Temporal lobe (tissue), 4 donors: ENCODE measurements at places on chromosomes 16 and 17. TPM values are rescaled to one million over a fixed set of nuclear protein-coding genes. Genes with fewer than 3 reads are reported as not detected.

Gene LGALS9B
- not detected for total RNA-seq

Gene CIAO3
- 32.2 TPM for total RNA-seq

Gene OXLD1
- total RNA-seq, result 7.1 TPM

Gene ZP2
- total RNA-seq, result not detected

Gene CXCL16
- 0.49 TPM for total RNA-seq

Gene C17orf100
- 3.2 TPM for total RNA-seq

Gene KCNJ12
- total RNA-seq, result 0.74 TPM

Gene SLC43A2
- 11.8 TPM for total RNA-seq

Gene ZG16B
- total RNA-seq, result 0.25 TPM

Gene KCNH6
- total RNA-seq, result 0.25 TPM

Gene PROCA1
- 3.4 TPM for total RNA-seq

Gene PNMT
- 2.0 TPM for total RNA-seq

Gene PCGF2
- total RNA-seq, result 11.8 TPM
